ENCODE measurements at places on chromosomes 5 and 9. TPM values are rescaled to one million over a fixed set of nuclear protein-coding genes. Genes with fewer than 3 reads are reported as not detected.

Gene CD74
- total RNA-seq: 325 TPM

Gene TIMD4
- total RNA-seq: 15.1 TPM

Gene NRG2
- 0.07 TPM for total RNA-seq

Gene STKLD1
- 0.33 TPM for total RNA-seq

Gene BAAT
- 0.07 TPM for total RNA-seq

Gene SPINK13
- not detected for total RNA-seq

Gene ATP10B
- not detected for total RNA-seq

Gene ADAMTSL2
- not detected for total RNA-seq

Gene NR5A1
- not detected for total RNA-seq

Gene CER1
- not detected for total RNA-seq

Gene ANXA1
- 43.2 TPM for total RNA-seq

Gene RNF38
- total RNA-seq: 32.1 TPM

Gene SOWAHA
- total RNA-seq: 0.59 TPM

- no peak for DNase-seq
These were observed 232.3 kb upstream of the TBCA start for GRCh38 chr5:78008356-78008967.

DNA sequence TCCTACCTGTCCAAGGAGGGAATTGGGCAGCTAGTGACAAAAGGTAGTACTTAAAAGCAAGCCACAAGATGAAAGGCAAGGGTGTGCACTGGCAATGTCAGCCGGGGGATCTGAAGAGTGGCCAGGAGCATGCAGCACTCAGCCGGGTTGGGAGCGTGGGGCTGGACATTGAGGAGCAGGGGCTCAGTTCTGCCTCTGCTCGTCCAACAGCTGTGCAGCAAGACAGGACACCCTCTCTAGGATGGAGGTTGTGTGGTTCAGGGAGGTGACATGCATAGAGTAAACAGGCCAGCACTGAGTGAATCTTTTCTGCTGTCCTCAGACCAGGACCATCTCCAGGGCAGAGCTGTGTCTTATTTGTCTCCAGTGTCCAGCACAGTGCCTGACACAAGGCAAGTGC lies 235.3 kb downstream of the CRB2 start:
- no peak for DNase-seq

DNA sequence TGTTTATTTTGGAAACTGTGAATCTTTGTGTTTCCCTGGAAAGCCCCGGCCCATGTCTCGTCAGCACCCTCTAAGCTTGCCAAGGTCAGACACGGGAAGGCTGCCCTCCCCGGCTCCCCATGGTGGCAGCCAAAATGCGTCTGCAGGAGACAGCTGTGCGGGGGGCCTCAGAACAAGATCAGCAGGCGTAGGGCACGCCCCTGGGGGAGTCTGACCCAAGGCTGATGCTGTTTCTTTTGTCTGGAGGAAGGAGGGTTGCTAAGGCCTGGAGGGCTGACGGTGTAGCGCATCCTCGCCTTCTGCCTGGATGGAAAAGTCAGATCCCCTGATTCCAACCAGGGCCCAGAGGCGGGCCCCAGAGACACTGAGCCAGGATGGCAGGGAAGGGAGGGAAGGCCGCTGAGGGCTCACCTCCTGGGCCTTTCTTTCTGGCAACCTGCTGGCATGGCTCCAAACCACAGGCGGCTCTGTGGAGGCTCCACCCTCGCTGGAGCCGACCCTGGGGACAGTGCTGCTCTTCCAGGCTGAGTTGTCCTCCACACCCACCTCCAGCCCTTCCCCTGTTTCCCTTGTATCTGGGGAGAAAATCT lies 57.2 kb downstream of the OLFM1 start:
- DNase-seq: no peak

DNA sequence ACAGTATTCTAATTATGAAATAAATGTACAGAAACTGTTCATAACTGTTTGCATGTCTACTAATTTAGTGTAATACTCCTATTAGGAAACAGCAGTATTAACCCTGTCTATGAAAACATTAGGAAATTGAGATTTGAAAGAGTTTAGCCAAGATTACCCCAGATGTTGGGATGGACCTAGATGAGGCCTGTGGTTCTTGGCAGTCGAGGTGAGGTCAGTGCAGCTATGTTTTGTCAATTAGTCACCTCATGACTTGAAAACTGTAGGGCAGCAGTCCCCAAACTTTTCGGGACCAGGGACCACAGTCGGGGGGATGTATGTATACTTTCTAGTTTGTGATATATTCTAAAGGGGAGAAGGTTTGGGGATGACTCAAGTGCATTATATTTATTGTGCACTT lies 4.7 kb downstream of the LNPEP start:
- no peak for DNase-seq

DNA sequence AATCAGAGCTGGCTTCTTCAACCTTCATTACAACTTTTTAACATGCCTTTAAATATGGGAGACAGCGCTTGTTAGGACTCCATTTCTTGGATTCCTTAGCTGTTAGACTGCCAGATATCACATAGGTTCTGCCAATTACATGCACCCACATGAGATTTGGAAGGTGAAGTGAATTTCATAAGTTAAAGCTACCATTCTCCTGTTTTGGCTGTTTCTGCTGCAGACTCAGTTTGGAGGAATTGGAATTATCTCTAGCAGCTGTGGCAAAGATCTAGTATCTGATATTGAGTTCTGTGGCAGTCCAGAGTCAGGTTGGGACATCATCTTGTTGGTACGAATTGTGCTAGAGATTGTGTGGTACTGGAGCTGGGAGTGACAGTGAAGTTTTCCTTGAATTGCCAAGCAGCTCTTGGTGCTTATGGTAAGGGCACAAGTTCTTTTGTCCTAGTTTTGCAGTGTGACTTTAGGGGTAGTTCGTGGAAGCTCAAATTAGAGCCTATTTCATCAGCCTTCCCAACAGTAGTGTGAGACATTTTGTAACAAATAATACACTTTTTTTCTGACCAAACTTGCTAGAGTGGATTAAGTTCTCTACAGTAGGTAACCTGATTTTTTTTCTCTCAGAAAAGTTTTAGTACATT lies 9.1 kb upstream of the PJA2 start:
- DNase-seq: no peak

- no peak for DNase-seq
These were observed 33.9 kb downstream of the LMNB1 start for GRCh38 chr5:126810596-126811380.

- no peak for DNase-seq
These were observed 907 bp downstream of the HMCN2 start for GRCh38 chr9:130266236-130267098.

GRCh38 chr9:136364942-136365774 lies 1.6 kb upstream of the DNLZ start:
- DNase-seq: no peak

- DNase-seq: no peak
These were observed 211.2 kb downstream of the NXNL2 start for GRCh38 chr9:88746029-88746742.

GRCh38 chr9:136722093-136722968 lies 10.0 kb downstream of the DIPK1B start:
- no peak for DNase-seq

GRCh38 chr5:88831816-88832215 lies 51.2 kb downstream of the MEF2C start:
- DNase-seq: no peak

- DNase-seq: no peak
These were observed 113.3 kb downstream of the MAPKAP1 start for GRCh38 chr9:125593581-125594222.

GRCh38 chr5:36664766-36665165 lies 58.4 kb downstream of the SLC1A3 start:
- DNase-seq: no peak

DNA sequence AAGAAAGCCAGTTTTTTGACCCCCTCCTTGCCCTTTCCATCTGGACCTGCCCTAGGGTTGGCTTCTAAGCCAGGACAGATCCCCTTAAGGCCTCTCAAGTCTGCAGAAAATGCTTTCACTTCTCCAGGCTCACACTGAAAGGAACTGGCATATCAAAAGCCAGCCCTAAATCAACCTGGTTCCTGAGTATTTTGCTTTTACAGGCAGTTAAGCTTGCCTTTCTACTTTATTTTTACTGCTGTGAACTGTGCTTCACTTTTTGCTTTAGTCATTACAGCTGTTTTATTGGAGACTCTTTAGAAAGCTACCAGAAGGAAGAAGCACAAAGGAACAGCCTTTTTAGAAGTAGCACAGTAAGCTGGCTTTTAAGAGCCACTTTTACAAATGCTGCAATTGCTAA lies 5.0 kb downstream of the TARS1 start:
- DNase-seq: no peak

GRCh38 chr9:135701067-135701958 lies 672 bp upstream of the KCNT1 start:
- no peak for DNase-seq

DNA sequence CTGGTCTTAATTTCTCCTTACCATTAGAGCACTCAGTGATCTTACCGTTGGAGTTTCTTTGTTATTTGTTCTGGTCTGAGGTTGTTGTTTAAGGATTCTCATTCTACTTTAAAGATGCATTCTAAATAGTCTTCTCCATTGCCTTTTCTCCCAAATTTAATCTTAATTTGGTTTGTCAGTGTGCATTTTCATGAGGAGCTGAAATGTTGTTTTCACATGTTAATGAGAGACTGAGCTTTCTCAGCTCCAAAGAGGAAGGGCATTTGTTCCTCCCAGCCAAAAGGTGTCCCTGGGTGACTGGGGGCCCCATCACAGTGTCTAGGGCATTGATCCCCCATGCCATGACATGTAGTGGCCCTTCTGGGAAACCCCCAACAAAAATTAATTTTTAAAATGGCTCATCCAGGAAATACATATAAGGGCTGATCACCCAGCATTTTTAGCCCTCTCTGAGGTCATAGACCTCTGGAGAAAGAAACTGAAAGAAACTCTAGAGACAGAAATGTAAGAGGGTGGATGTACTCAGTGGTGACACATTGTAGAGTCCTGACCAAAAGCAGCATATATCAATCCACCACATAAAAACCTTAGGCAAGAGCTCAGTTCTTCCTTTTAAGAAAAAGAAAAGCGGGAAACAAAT lies 240.4 kb upstream of the RAI14 start:
- no peak for DNase-seq

GRCh38 chr5:150000990-150001659 lies 586 bp downstream of the HMGXB3 start:
- DNase-seq: peak; percentile 84

DNA sequence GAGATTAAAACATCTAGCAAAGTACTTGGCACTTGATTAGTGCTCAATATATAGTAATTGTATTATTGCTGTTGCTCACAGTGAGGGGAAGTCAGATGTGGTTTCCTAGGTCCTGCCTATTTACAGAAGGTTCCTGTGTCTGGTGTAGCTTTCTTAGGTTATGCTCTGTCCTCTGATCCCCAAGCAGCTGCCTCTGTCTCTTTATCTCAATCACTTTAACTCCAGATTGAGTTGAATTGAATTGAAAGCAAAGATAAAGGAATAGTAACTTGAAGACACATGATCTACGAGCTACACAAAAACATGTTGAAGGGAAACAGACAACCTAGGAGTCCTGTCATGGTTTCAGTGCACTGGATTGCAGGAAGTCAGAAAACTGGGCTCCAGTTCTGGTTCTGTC lies 113.9 kb upstream of the ADAMTSL1 start:
- no peak for DNase-seq

GRCh38 chr9:134628354-134628736 lies 13.3 kb upstream of the COL5A1 start:
- no peak for DNase-seq

- DNase-seq: no peak
These were observed 18.7 kb upstream of the ROPN1L start for GRCh38 chr5:10423022-10423421.

- DNase-seq: peak; percentile 69
These were observed 170.0 kb downstream of the AUH start for GRCh38 chr9:91191411-91192380.

- no peak for DNase-seq
These were observed 12.5 kb downstream of the QRFP start for GRCh38 chr9:130884111-130884531.

- no peak for DNase-seq
These were observed 159.5 kb downstream of the RAPGEF6 start for GRCh38 chr5:131475541-131475941.

DNA sequence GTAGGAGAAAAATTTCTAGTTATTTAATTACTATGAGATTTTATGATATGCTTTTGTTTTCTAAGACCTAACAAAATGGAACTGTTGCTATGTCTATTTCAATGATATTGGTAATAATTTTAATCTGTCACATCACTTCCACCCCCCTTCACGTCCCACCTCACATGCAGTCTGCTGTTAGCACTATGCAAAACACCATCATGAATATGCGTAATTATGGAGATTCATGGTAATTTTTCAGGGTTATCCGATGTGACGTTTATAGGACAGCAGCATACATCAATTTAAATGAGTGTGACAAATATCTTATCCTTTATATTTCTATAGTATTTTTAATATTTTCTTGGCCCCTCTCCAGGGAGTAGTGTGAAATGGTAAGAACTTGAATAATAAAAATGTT lies 283.8 kb upstream of the TMEM161B start:
- DNase-seq: no peak

GRCh38 chr9:109889456-109889855 lies 109.5 kb downstream of the PALM2AKAP2 start:
- DNase-seq: peak; percentile 79

- DNase-seq: no peak
These were observed 84.3 kb upstream of the CAST start for GRCh38 chr5:96577909-96578308.

- no peak for DNase-seq
These were observed 757 bp downstream of the TMEM250 start for GRCh38 chr9:136117916-136118319.

DNA sequence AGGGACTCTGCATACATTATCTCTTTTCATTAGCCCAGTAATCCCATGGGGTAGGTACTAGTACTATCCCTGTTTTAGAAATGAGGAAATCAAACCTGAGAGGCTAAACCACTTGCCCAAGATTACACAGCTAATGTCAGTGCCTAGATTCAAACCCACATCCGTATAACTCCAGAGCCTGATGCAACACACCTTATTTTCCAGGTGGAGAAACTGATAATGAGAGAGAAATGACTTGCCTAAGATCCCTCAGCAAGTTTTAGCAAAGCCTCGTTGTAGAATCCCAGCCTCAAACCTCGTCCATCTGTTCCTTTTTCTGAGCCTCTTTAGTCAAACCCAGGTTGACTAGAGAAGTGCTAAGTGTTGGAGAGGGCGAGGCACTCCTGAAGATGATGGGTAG lies 1.1 kb upstream of the ADAM19 start:
- no peak for DNase-seq

DNA sequence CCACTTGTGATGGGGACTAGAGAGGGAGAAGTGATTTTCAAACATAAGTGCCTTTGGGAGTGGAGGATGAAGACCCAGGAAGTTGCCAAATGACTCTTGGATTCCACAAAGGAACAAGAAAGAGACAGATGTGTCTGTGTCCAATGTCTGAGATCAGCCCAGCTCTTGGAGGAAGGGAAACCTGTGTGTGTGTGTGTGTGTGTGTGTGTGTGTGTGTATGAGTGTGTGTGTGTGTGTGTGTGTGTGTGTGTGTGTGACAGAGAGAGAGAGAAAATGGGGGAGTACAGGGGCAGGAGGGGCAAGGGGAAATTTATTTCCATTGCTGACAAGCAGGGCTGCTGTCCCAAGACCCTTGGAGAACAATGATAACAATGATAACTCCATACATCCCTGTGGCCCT lies 72.0 kb downstream of the PSD2 start:
- no peak for DNase-seq

- no peak for DNase-seq
These were observed 75.2 kb upstream of the LMX1B start for GRCh38 chr9:126538550-126538949.

All from activated CD4-positive, alpha-beta T cell treated with anti-CD3 and anti-CD28 coated beads, Interleukin-2, amount 10 ng/mL, durations not matched to agents 24 days and 14 days (primary cell).